ENCODE measurements at places on chromosomes 1 and 21. TPM values are rescaled to one million over a fixed set of nuclear protein-coding genes. Genes with fewer than 3 reads are reported as not detected.

DNA sequence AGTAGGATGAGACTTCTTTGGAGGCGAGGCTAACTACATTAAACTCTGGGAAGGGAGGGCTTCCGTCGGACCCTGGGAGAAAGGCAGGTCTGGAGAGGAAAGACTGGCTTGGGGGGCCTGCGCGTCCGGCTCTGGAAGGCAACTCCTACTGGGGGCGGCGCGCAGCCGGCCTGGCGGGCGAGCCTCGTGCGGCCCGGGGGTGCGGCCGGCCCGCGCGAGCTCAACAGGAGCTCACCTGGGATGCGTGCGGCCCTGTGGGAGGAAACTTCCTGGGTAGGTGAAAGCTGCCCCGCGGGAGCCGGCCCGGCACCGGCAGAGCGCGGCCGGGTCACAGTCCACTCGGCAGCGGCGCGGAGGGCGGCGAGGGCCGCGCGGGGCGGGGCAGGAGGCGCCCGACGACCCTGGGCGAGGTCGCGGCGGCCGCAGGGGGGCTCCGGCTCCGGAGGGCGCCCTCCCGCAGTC is 449 bp downstream of the EPS15 start:
- H3K36me3 ChIP-seq: peaks cover 4% of the 10 kb centered on the region
- no peaks in the 10 kb centered on the region for H3K27me3 ChIP-seq
- H3K27ac ChIP-seq: peak overlapping the region; percentile 87
- H3K4me1 ChIP-seq: peaks cover 53% of the 10 kb centered on the region

DNA sequence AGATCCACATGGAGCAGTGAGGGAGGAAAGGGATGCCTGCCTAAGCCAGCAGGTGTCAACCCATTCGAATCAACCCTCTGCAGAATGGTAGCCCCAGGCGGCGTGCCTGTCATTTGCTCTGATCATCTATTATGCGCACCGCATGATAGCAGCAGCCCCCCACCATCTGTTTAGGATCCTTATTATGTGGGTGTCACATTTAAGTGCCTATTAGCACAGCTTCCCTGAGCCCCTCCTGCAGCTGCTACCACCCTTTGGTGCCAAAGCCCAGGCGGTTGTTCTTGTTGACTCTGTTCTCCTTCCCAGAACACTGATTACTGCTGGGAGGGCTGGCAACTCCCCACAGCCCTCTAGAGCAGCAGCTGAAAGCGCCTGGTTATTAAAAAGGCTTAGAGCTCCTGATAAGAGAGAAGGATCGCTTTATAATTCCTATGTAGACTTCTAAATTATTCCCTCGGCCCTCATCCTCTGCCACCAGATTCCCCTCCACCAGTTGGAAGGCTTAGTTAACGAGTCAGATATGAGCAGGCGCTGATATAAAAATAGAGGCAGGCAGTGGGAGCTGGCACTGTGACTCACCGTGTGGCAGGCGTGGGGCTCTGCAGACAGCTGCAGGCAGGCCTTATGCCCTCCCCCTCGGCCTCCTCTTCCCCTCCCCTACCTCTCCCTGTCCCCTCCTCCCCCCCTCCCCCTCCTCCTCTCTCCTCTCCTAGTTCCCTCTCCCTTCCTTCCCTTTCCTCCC is 23.0 kb downstream of the ACTA1 start:
- peak overlapping the region; percentile 50 for H3K4me3 ChIP-seq
- H3K4me1 ChIP-seq: peaks cover 26% of the 10 kb centered on the region
- no peak overlapping the region for H3K27ac ChIP-seq
- no peaks in the 10 kb centered on the region for H3K36me3 ChIP-seq
- peaks cover 46% of the 10 kb centered on the region for H3K27me3 ChIP-seq

The LCE1B gene
- not detected for total RNA-seq

The KCNC4 gene
- 9.6 TPM for total RNA-seq

The OR2T35 gene
- not detected for total RNA-seq

DNA sequence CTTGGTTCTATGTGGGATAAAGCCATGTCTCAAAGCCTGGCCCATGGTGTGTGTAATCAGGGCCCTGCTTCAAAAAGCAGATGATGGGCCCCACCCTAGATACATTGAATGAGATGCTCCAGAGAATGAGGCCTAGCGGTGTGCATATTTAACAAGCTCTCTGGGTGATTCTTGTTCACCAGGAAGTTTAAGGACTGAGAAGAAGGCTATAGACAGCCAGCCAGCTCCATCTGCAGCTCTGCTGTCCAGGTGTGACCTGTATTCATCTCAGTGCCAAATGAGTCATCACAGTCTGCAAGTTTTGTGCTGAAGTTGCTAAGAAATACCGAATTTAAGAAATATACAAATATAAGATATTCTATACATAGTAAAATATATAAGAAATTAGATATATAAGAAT is 182.0 kb upstream of the RUNX1 start:
- no peak overlapping the region for H3K4me3 ChIP-seq
- H3K27ac ChIP-seq: no peak overlapping the region
- no peak for DNase-seq
- peaks cover 34% of the 10 kb centered on the region for H3K4me1 ChIP-seq
- H3K36me3 ChIP-seq: peaks cover 8% of the 10 kb centered on the region

DNA sequence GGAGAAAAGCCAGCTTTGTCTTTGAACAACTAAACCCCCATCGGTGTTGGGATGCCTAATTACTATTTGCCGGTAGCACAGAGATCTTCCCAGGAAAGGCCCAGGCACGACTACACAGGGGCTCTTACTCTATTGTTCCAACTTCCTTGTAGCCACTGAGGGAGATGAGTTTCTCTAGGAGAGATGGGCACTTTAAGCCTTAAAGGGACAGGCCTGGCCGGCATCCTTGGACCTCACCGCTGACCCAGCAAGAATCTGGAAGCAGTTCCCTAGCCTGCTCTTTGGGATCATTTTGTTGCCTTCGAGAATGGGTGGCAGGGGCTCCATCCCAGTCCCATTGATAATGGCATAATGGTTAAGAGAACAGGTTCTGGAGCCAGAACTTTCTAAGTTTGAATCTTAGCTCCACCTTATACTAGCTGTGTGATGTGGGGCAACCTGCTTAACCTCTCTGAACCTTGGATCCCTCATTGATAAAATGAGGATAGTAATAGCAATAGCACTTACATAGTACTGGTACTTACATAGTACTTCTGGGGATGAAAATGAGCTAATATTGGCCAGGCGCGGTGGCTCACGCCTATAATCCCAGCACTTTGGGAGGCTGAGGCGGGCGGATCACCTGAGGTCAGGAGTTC is 239.1 kb upstream of the TMEM51 start:
- H3K27ac ChIP-seq: no peak overlapping the region
- H3K36me3 ChIP-seq: no peaks in the 10 kb centered on the region
- no peaks in the 10 kb centered on the region for H3K27me3 ChIP-seq
- no peak overlapping the region for H3K4me3 ChIP-seq
- H3K4me1 ChIP-seq: no peaks in the 10 kb centered on the region

DNA sequence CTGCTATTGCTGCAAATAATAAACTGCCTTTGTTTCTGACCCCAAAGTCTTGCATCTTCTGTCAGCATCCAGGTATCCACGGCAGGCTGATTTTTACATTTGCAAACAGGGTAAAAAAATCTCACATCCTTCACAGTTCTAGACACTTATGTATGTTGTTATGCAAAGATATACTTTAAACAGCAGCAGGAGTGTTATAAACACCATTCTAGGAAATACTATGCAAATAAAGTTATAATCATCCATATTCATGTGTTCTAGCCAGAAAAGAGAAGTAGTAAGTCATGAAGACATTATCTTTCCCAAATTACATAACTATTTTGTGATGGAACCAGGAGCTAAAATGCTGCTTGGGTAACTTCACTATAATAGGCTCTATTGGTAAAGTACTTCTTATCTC is 534.2 kb downstream of the LTN1 start:
- DNase-seq: no peak
- no peak overlapping the region for H3K27ac ChIP-seq
- H3K4me3 ChIP-seq: no peak overlapping the region
- no peaks in the 10 kb centered on the region for H3K4me1 ChIP-seq

DNA sequence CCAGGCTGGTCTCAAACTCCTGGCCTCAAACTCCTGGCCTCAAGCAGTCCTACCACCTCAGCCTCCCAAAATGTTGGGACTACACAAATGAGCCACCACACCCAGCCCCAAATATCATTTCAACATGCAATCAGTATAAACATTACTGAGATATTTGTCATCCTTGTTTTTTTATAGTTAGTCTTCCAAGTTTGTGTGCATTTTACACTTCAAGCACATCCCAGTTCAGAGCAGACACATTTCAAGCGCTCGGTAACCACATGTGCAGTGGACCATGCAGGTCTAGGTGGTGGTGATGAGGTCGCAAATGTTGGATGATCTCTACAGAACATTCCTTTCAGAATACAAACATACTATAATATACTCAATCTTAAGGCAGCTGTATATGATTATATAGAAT is 23.8 kb upstream of the APP start:
- H3K27me3 ChIP-seq: no peaks in the 10 kb centered on the region
- H3K36me3 ChIP-seq: no peaks in the 10 kb centered on the region
- no peak for DNase-seq
- no peaks in the 10 kb centered on the region for H3K4me1 ChIP-seq

GRCh38 chr1:95402780-95403179 is 168.8 kb downstream of the RWDD3 start:
- no peaks in the 10 kb centered on the region for H3K36me3 ChIP-seq
- DNase-seq: no peak
- H3K4me3 ChIP-seq: no peak overlapping the region
- H3K27me3 ChIP-seq: no peaks in the 10 kb centered on the region
- no peaks in the 10 kb centered on the region for H3K4me1 ChIP-seq

DNA sequence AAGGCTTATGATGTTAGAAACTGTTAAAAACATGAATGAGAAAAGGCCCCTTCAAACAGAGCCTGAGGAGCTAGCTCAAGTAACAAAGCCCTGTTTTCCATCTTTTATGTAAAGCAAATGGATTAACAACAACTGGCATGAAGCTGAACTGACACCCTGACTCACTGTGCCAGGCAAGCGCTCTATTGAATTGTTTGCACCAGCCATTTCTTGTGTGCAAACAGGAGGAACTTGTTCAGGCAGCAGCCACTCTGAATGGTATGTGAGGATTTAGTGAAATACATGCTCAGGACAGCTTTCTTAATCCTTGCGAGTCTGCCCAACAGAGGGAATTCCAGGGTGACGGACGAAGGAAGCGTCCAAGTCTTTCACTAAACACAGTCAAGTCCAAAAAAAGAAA is 291.1 kb upstream of the ADGRL2 start:
- DNase-seq: no peak
- no peaks in the 10 kb centered on the region for H3K36me3 ChIP-seq
- H3K4me1 ChIP-seq: no peaks in the 10 kb centered on the region
- no peak overlapping the region for H3K4me3 ChIP-seq
- no peaks in the 10 kb centered on the region for H3K27me3 ChIP-seq
- no peak overlapping the region for H3K27ac ChIP-seq

DNA sequence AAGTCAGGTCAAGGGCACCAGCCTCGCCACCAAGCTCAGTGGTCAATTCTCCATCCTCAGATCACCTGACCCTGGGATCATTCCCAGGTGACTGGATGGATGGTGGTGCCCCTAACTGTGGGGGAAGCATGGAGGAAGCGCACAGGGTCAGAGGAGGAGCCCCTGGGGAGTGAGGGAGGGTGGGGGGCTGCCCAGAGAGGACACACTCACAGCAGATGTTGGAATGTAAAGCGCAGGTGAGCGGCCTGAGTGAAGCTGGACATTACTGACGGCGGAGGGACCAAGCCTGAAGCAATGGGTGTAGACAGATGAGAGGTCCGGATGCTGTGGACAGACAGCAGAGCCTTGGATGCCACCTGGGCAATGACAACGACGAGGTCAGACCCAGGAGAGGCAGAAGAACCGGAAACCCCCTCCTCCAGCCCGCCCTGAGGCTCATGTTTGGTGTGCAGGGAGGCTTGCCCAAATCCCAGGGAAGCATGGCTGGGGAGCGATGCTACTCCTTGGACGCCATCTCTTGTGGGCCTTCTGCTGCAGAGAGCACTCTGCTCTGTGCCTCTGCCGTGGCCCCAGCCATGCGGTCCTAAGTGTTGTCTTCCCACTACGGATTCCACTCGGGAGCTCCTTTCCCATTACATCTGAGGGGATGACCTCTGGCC is 5.7 kb upstream of the CPLANE2 start:
- no peaks in the 10 kb centered on the region for H3K36me3 ChIP-seq
- H3K4me3 ChIP-seq: no peak overlapping the region
- H3K27me3 ChIP-seq: no peaks in the 10 kb centered on the region
- no peak for DNase-seq

The TMEM269 gene
- total RNA-seq: 0.12 TPM

- H3K27me3 ChIP-seq: no peaks in the 10 kb centered on the region
- no peaks in the 10 kb centered on the region for H3K36me3 ChIP-seq
- H3K4me3 ChIP-seq: no peak overlapping the region
- DNase-seq: no peak
These were observed 189.7 kb downstream of the SEC16B start for GRCh38 chr1:177780096-177780700.

The LTN1 gene
- total RNA-seq: 27.1 TPM

- no peaks in the 10 kb centered on the region for H3K36me3 ChIP-seq
- H3K4me1 ChIP-seq: no peaks in the 10 kb centered on the region
- DNase-seq: no peak
- peaks cover 28% of the 10 kb centered on the region for H3K27me3 ChIP-seq
These were observed 67.5 kb downstream of the KCND3 start for GRCh38 chr1:111921948-111922347.

DNA sequence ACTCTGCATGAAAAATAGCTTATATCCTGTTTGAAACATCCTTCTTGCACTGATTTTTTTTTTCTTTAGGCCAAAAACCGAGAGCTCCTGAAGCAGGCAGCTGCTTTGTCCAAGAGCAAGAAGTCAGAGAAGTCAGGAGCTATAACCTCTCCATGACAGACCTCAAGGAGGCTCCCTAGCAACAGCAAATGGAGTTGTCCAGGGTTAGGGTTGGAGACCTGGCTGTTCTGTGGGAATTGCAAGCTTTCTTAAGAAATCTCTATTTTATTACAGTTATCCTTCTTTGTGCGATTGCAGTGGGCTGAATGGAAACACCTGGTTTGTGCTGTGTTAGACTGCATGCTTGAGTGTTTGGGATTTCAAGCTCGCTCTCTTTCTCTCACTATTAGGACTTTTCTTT is 12.6 kb upstream of the STX12 start:
- no peak for DNase-seq
- H3K27me3 ChIP-seq: no peaks in the 10 kb centered on the region
- no peaks in the 10 kb centered on the region for H3K4me1 ChIP-seq
- H3K36me3 ChIP-seq: peaks cover 15% of the 10 kb centered on the region
- H3K4me3 ChIP-seq: no peak overlapping the region

The ELAPOR1 gene
- 4.5 TPM for total RNA-seq

GRCh38 chr1:204495078-204495753 is 611 bp upstream of the PIK3C2B start:
- peak overlapping the region; percentile 86 for H3K27ac ChIP-seq
- H3K4me3 ChIP-seq: peak overlapping the region; percentile 77
- DNase-seq: no peak
- H3K36me3 ChIP-seq: no peaks in the 10 kb centered on the region
- H3K27me3 ChIP-seq: no peaks in the 10 kb centered on the region

The HMCN1 gene
- 0.06 TPM for total RNA-seq

The KLHDC9 gene
- 0.85 TPM for total RNA-seq

The ETNK2 gene
- not detected for total RNA-seq

- no peaks in the 10 kb centered on the region for H3K4me1 ChIP-seq
- peaks cover 8% of the 10 kb centered on the region for H3K36me3 ChIP-seq
- H3K4me3 ChIP-seq: no peak overlapping the region
- DNase-seq: no peak
- H3K27me3 ChIP-seq: no peaks in the 10 kb centered on the region
These were observed 47.6 kb downstream of the PKNOX1 start for GRCh38 chr21:43021756-43022600.

- peak overlapping the region; percentile 89 for H3K4me3 ChIP-seq
- peak; percentile 86 for DNase-seq
- peaks cover 50% of the 10 kb centered on the region for H3K4me1 ChIP-seq
These were observed 6.7 kb downstream of the LMO4 start for GRCh38 chr1:87335175-87335884.
